WTC11 (cell line): ENCODE measurements at places on chromosomes 13 and 19. TPM values are rescaled to one million over a fixed set of nuclear protein-coding genes. Genes with fewer than 3 reads are reported as not detected.

Gene SSC5D
- total RNA-seq, result 1.8 to 2.9 TPM (median 2.5 TPM) in 3 replicates

GRCh38 chr13:109123971-109124370 is 494.6 kb downstream of the MYO16 start:
- DNase-seq, result no peak

- no peak for DNase-seq
Observed at GRCh38 chr13:110446575-110446890, 115.0 kb downstream of the RAB20 start.

DNA sequence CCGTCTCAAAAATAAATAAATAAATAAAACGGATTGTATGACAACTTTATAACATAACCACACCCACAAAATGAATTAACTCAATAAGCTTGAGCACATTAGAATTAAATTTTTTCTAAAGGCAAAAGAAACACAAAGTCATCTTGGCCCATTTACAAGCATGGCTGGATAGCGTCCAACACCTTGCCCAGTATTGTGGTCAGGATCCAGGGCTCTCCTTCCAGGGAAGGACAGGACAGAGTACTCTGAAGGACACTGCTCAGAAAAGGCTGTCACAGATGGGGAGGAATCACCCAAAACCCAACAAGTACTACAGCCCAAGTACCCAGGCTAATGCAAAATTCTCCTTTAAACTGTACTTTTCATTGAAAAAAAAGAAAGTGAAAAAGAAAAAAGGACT is 27.1 kb downstream of the SUGP2 start:
- DNase-seq, result no peak

Gene TTC9B
- 0.23 TPM in 1 of 3 replicates, not detected in the others for total RNA-seq

- DNase-seq, result no peak
Observed at GRCh38 chr19:41709951-41710645, 1.7 kb downstream of the CEACAM5 start.

Gene HCN2
- 8.0 to 9.2 TPM (median 8.1 TPM) in 3 replicates for total RNA-seq

GRCh38 chr13:29957320-29957719 is 106.9 kb upstream of the UBL3 start:
- DNase-seq, result no peak

DNA sequence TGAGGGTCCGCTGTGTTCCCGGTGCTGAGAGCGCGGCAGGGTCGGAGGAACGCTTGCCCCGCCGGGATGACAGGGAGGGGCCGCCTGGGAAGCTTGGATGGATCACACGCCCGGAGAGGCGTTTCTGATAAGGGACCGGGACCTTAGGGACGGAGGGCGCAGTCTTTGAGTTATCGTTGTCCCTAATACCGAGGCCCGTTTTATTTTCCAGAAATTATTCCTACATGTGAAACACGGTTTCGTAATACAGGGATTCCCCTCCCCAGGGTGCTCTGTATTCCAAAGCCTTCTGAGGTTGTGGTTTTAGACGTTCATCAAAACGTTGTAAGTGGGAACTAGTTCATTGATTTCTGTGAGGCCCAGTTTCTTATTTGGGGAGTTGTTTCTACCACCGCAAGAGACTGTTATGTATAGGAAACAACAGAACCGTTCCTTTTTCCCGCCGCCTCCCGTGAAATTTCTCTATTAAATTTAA is 752 bp downstream of the PDCD5 start:
- DNase-seq, result peak; percentile 21

DNA sequence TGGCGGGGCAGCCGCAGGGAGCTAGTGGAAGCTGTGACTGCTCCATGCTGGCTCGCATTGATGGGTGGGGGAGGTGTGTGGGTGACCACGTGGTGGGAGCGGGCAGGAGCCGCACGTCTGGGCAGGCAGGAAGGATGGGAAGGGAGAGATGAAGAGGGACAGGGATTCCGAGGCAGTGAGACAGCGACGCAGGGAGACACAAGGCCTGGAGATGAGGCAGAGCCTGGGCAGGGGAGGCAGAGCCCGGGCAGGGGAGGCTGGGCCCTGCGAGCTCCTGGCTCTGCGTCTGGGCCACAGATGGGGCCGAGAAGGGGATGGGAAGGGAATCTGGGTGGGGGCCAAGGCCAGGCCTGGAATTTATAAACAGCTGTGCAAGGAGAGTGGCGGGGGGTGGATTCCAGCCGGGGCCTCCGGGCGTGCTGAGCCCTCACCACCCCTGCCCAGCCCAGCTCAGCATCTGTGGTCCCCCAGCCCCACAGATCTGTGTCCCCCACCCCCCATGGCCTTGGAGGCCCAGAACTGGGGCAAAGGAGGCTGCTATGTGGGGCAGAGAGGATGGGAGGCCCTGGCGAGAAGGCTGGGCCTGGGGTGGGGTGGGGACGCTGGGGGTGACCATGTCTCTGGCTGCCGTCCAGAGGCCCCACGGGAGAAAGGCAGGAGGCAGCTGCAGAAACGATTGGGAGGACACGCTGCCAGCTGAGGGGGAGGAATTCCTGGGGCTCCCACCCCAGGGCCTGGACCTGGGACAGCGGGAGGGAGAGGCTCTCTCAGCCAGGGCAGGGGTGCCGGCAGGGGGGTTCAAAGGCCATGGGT is 6.0 kb downstream of the EHD2 start:
- DNase-seq, result no peak

GRCh38 chr13:20191311-20192157 is 1.2 kb downstream of the GJB2 start:
- DNase-seq, result peak; percentile 31

DNA sequence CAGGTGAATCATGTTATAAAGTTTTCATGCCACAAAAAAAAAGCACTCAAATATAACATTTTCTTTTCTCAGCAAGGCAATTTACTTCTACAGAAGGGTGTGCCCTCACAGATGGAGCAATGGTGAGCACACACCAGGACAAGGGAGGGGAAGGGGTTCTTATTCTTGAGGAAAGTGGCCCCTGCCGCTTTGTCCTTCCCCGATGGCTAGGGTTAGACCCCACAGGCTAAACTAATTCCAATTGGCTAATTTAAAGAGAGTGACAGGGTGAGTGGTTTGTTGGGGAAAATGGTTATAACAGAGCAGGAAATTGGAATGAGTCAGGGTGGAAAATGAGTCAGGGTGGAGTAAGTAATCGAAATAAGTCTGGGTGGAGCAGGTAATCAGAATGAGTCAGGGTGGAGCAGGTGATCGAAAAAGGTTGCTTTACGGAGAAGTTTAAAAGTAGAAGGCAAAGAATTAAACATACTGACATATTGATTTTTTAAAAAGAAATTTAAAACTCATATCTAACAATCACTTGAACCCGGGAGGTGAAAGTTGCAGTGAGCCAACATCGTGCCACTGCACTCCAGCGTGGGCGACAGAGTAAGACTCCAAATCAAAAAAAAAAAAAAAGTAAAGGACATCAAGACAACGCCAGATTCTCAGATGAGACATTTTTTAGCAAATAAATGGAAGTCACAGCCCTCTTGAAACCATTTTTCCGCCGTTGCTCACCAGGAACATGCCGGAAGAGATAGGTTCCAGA is 813 bp downstream of the ZNF562 start:
- DNase-seq, result no peak

Gene PCDH17
- 0.85 to 1.1 TPM (median 0.89 TPM) in 3 replicates for total RNA-seq

GRCh38 chr13:49560270-49561061 is 24.9 kb downstream of the RCBTB1 start:
- peak; percentile 27 for DNase-seq

DNA sequence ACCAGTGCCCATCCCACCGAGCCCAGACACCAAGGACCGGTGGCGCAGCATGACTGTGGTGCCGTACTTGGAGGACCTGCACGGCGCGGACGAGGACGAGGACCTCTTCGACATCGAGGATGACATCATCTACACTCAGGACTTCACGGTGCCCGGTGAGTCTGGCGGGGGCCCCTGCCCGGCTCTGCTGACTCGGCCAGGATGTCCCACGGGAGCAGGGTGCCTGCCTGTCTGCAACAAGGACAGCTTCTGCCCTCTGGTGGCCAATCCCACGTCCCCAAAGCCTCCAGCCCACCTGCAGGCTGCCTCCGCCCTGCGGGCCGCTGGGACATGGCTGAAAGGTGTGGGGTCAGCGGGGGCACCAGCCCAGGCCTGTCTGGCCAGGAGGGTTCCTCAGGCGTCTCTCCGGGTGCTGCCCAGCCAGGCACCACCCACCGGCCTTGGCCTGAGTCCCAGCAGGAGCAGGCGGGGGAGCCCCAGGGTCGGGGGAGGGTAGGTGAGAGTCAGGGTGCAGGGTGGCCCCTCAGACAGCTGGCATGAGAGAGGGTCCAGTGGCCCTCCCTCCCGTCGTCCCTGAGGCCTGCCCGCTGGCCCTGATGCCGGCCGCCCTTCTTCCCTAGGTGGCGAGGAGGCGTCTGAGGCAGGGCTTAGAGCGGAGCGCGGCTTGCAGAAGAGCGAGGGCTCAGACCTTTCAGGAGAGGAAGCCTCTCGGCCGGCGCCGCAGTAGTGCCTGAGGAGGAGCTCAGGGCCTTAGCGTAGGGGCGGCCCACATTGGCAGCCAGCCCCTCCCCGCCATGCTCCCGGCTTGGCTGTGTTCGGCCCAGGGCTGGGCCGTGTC is 14.6 kb downstream of the CBARP start:
- DNase-seq, result peak; percentile 78

DNA sequence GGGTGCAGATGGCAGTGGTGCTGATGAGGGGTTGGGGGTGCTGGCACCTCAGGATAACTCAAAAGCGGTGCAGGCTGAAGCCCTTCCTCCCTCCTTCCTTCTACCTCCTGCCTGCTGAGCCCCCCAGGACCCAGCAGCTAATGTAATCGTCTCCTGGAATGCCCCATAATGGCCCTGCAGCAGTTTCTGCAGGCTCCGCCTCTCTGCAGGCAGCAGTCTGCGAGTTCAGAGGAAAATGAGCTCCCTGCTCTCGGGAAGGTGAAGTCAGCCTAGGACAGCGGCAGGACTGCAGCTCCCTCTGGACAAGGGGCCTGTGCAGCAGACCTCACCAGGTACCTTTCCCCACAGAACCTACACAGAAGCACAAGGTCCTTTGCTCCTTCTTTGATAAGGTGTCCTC is 130.9 kb downstream of the ZDHHC20 start:
- no peak for DNase-seq

DNA sequence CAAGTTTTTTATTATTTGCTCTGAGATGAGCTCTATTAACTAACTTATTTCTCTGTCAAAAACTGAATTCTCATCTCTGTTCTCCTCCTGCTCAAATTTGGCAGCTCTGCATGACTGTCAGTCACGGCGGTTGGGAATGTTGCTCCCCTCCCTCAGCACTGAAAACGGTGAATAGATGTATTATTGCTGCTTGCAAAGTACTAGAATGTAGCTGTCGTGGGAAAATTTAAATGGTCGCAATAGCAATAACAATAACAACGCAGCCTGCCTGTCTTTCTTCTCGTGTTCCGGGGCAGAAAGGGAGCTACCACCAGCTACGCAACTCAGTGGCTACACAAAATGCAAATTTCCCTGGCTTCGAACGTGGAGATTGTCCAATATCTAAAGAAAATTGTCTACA is 125.6 kb upstream of the FRY start:
- no peak for DNase-seq

Gene ZNF283
- total RNA-seq, result 6.2 to 7.1 TPM (median 6.7 TPM) in 3 replicates
